ENCODE measurements at places on chromosomes 16 and 17.

GRCh38 chr17:82929676-82930042, 89.8 kb upstream of the ZNF750 start:
- no peak for DNase-seq

- DNase-seq = no peak
Measured at GRCh38 chr16:82895843-82896242, 269.1 kb downstream of the CDH13 start.

DNA sequence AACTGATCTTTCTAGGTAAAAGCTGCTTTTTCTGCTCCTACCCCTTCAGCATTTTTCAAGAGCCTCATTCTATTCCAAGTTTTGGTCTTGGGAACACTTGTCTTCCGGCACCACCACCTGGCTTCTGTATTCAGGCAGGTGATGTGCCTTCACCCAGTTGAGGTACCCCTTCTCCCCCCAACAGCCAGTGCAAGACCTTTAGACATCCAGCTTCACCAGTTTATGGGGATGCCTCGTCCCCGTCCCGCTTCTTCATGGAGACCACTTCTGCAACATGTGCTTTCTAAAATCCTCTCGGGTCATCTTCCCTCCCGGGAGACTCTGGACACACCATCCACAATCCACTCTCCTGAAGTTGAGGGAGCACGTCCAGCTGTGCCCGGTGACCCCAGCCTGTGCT, 69.9 kb downstream of the SRCIN1 start:
- no peak for DNase-seq

DNA sequence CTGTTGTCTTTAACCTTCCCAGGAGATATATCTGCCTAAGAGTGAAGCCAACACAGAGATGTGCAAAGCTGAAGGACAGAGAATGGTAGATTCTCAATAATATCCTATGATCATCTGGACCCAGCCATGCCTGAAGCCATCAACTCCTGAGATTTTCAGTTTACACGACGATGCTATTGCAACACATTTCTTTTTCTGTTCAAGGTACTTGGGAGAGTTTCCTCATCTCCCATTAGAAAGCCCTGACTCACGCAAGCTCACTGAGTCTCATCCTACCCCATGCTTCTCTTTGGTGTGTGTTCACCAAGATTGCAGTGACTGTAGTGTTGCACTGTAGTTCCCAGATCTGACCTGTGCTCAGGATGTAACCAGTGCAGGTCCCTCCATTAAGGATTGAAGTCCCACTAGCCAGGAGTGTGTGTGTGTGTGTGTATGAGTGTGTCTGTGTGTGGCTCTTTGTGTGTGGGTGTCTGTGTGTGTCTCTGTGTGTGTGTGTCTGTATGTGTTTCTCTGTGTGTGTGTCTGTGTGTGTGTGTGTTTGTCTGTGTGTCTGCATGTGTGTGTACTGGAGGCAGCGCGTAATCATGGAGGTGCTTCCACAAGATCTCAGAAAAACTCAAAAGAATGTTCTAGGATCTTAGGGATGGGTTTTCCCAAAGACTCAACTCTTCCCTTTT, 15.5 kb downstream of the CES1 start:
- DNase-seq = no peak

DNA sequence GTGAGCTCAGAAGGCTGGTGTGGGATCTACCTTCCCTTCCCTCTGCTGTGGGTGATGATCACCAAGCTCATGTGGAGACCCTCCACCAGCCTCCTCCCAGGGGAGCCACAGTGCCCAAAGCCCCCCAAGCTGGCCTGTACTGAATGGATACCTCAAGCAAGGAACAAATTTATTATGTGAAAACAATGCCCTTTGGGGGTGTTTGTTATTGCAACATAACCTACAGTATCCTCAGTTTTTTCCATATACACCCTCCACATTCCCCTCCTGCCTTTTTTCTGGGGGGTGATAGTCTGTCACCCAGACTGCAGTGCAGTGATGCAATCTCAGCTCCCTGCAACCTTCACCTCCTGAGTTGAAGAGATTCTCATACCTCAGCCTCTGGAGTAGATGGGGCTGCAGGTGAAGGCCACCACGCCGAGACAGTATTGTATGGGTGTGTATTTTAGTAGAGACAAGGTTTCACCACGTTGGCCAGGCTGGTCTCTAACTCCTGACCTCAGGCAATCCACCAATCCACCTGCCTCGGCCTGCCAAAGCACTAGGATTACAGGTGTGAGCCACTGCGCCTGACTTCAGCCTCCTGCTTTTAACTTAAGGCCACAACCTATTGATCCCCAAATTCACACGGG, 215.9 kb downstream of the CPPED1 start:
- no peak for DNase-seq

GRCh38 chr17:31467502-31468256, 76.2 kb downstream of the RAB11FIP4 start:
- DNase-seq = no peak

- no peak for DNase-seq
Measured at GRCh38 chr16:78385086-78385805, 285.8 kb downstream of the WWOX start.

GRCh38 chr17:74569020-74570003, 2.0 kb upstream of the CD300H start:
- no peak for DNase-seq

DNA sequence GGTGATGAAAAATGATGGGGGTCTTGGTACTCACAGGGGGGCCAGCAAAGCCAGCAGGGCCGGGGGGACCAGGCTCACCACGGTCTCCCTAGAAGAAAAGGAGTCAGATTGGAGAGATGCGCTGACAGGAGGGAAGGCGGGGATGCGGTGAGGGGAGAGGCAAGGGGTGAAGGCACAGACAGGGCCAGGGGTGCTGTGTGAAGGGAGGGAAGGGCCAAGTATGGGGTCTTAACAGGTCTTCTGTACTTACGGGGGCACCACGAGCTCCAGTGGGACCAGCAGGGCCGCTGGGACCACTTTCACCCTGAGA, 11.2 kb downstream of the COL1A1 start:
- DNase-seq = no peak

GRCh38 chr16:4529085-4530060, 9.2 kb downstream of the CDIP1 start:
- no peak for DNase-seq

- DNase-seq = no peak
Measured at GRCh38 chr17:28130472-28130871, 88.0 kb downstream of the NLK start.

GRCh38 chr16:28067604-28068379, 4.3 kb upstream of the GSG1L start:
- no peak for DNase-seq

DNA sequence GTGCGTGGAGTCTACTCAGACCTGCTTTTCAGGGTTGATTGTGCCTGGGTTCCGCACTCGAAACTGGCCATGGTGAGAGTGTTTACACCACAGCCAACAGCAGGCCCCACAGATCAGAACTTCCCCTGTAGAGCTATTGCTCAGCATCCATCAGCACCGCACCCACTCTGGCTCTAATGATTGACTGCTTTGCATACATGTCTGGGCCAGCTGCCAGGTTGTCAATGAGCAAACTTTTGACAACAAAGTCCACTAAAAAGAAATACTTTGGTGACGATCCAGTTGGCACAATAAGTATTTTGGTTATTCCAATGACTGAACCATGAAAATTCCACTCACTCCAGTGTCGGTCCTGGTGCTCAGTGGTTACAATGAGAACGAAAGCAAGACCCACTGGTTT, 190.7 kb downstream of the FOXL1 start:
- DNase-seq = no peak

- no peak for DNase-seq
Measured at GRCh38 chr17:66364990-66365490, 62.6 kb downstream of the PRKCA start.

- no peak for DNase-seq
Measured at GRCh38 chr17:74836191-74836590, 23.5 kb downstream of the GRIN2C start.

GRCh38 chr16:72220875-72221629, 49.1 kb upstream of the PMFBP1 start:
- DNase-seq = no peak
